Stimulated activated CD8-positive, alpha-beta memory T cell treated with anti-CD3 and anti-CD28 coated beads, Interleukin-15, amount 100 ng/mL, for 4 hours (primary cell): ENCODE measurements at places on chromosomes 16 and 17.

GRCh38 chr17:72590882-72591281, 470.1 kb downstream of the SOX9 start:
- no peak for DNase-seq

DNA sequence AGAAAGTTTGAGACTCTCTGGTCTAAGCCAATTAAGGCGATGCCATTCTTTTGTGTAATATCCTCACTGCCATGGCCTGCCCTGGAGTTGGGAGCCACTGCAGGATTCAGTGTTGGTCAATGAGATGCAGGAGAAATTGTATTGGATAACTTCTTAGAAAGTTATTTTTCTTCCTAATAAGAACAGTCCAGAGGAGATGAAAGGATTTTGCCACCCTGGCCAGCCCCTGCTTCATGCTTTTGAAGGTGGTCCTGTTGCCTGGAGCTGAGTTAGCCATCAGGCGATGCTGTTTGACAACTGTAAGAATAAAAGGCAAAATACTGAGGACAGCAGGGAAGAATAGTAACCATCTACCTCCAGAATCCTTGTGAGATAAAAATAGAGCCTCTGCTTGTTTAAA, 35.4 kb upstream of the CNTNAP4 start:
- DNase-seq: no peak

- DNase-seq: no peak
Measured at GRCh38 chr16:22849517-22849916, 35.6 kb downstream of the HS3ST2 start.

- DNase-seq: no peak
Measured at GRCh38 chr16:8630255-8630953, 8.9 kb downstream of the METTL22 start.

GRCh38 chr17:78526231-78527025, 50.8 kb downstream of the DNAH17 start:
- DNase-seq: no peak
